Neural progenitor cell (in vitro differentiated cells): ENCODE measurements at places on chromosomes 1 and 21.

- no peak for DNase-seq
Measured at GRCh38 chr21:37130971-37131370, 57.9 kb downstream of the TTC3 start.

- no peak for DNase-seq
Measured at GRCh38 chr1:36482724-36483388, at the start of gene CSF3R. TSS of gene CSF3R (minus strand) at chr1:36482913. CDS start at chr1:36479496, 3,417 bp downstream.

- no peak for DNase-seq
Measured at GRCh38 chr1:18922848-18923755, 20.7 kb upstream of the ALDH4A1 start.

DNA sequence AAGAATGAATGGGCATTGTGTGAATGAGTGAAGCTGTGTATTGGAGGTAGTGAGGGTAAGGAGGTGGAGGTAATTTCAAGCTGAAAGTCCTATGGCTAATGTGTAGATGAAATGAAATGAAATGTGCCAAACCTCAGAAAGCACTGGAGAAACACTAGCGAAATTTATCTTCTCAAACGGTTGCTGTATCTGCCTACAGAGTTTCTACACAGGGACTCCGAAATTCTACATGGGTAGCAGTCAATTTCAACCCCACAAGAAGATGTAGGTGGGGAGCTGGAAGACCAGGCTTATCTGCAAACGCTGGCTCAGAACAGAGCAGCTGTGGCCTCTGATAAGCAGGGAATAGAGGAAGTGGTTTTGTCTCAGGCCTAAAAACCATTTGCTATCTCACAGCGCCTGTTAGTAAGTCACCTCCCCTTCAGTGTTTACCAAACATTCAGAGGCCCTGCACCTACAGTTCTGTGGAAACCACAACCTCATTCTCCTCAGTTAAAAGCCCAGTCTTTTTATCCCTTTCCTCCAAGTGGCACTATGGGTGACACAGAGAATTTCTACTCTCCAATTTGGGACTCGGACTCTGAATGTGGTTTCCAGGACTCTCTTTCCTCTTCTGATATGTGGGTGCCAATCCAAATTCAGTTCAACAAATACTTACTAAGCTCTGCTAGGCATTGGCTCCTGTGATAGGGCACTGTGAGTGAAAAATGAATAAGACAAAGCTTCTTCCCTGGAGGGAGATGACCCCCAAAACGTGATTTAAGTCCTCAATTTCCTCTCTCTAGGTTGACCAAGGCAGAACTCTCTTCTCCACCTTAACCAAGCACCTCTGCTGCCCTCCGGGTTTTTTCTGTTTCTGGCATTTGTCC lies 17.2 kb upstream of the SLAMF6 start:
- no peak for DNase-seq

- no peak for DNase-seq
Measured at GRCh38 chr1:31798433-31799195, 17.2 kb downstream of the SPOCD1 start.
